Stimulated activated CD4-positive, alpha-beta T cell treated with anti-CD3 and anti-CD28 coated beads, Interleukin-1b, Interleukin-23, amount 100 ng/mL, for 1 hour (primary cell): ENCODE measurements at places on chromosomes 5 and 9.

DNA sequence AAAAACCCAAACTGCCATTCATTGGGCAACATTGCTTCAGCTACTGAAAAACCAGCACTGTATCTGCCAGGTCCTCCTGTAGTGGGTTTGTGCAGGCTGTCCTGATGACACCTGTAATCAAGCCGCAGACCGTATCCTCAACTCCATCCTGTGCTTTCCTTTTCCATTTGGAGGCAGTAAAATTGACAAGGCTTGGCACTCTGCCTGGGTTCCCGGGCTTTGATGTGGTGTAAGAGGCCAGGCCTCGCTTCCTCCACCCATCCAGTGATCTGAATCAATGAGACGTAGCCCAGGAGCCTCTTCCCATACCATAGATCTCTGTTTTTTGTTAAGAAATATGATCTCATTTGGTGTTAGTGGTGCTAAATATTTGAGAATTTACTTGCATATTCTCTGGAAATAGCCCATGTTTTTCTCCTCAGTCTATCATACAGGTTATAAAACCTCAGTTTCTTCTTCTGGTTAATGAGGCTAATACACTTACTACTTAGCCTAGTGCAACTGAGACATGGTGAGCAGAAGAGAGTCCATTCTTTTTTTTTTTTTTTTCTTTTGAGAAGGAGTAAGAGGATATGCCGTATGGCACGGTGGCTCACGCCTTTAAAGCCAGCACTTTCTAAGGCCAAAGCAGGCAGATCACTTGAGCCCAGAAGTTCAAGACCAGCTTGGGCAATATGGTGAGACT is 34.8 kb downstream of the LSM11 start:
- DNase-seq: no peak

DNA sequence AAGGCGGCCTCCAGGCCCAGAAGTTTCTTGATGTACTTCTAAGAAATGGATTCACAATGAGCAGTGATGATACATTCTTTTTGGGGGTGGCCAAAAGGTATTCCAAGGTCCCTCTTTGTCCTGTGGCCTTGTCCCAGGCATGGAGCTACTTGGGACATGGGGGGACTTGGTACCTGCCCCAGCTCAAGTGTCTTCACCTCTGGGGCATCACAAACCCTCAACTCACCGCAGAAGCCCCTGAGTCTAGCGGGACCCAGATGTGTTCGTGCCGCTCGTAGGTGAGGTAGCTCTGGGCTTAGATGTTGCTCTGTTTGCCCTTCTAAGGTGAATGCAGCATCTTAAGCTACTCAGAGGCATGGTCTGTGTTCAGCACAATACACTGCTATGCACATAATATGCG is 338.0 kb upstream of the IRX4 start:
- no peak for DNase-seq

- DNase-seq: no peak
These were observed 88.5 kb upstream of the SEMA6A start for GRCh38 chr5:116663081-116663480.

GRCh38 chr9:111743275-111743674 is 51.5 kb downstream of the SHOC1 start:
- no peak for DNase-seq

DNA sequence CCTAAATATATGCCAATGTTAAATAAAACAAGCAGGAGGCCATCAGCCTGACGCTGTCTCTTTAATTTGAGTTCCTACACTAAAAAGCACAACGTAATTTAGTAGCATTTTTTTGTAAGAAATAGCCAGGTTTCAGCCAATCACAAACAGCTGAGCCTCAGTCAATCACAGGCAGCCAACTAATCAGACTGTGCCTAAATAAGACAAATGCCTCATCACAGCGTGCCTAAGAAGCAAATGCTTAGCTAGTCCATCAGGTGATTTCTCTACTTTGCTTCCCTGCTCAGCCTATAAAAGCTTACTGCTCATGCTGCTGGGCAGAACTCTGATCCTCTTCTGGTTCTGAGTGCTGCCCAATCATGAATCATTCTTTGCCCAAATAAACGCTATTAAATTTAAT is 38.3 kb upstream of the RORB start:
- no peak for DNase-seq

DNA sequence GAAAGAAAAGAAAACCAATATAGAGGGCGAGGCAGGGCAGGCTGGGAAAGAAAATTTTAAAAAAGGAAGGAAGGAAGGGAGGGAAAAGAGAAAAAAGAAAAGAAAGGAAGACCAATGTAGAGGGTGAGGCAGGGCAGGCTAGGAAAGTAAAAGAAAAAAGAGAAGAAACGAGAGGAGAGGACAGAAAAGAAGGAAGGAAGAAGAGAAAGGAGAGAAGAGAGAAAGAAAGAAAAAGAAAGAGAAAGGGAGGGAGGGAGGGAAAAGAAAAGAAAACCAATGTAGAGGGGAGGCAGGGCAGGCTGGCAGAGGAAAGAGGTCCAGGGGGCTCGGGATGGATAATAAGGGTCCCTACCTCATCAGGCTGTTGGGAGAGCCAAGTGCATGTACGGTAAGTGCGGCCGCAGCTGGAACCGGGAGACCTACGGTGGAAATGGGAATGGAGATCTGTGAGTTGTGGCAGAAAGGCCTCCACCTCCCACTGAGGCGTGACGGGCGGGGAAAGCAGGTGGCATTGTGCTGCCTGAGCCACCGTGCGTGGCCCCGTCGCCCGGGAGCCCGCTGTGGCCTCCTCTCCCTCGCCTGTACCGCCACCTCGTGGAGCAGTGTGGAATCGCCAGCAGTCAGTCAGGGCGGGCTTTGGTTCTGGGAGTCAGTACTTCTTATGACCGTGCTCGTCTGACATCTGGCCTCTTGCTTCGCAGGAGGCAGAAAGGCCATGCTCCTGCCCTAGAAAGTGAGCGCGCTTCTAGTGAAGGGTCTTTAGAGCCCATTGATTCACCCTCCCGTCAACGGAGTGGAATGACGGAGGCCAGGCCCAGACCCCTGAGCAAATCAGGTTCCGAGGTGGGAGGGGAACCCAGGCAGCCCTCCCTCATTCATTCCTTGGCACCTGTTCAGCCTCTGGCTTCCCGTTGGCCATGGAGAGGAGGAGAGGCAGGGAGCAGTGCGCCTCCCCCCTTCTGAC is 10.4 kb upstream of the NHP2 start:
- peak; percentile 85 for DNase-seq

GRCh38 chr9:124448019-124448418 is 2.2 kb upstream of the ADGRD2 start:
- no peak for DNase-seq

- DNase-seq: no peak
These were observed 183.9 kb upstream of the OTULINL start for GRCh38 chr5:14397717-14398116.

DNA sequence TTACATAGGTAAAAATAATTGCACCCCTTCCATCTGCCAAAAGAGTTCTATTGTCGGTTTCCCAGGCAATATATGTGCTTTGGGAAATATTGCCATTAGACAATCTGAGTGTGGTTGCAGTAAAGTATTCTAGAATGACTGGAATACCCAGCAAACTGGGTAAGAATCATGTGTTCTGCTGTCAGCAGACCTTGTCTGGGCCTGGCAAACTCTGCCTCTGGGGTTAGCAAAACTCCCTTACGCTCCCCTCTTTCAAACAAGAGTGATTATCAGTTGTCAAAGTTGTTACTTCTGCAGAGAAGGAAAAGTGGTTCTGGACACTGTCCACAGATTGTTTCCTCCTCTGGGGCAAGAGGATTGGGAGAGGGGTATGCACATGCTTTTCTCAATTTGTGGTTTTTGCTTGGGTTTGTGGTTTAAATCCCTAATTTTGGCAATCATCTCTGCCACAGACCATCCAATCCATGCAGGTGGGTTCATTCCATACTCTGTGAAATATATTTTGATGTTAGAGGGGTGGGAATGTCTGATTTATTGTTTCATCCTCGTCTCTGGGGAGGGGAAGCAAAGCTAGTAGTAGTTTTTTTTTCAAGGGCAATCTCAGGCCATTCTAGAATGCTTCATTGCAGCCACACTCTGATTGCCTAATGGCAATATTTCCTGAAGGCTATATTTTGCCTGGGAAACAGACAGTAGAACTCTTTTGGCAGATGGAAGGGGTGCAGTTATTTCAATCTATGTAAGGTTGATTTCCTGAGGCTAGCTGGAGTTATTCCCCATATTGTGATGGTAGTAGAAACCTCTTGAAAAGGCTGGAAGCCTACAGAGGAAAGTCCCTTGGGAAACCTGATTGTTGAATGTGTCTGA is 24.0 kb upstream of the TNFSF15 start:
- DNase-seq: no peak

DNA sequence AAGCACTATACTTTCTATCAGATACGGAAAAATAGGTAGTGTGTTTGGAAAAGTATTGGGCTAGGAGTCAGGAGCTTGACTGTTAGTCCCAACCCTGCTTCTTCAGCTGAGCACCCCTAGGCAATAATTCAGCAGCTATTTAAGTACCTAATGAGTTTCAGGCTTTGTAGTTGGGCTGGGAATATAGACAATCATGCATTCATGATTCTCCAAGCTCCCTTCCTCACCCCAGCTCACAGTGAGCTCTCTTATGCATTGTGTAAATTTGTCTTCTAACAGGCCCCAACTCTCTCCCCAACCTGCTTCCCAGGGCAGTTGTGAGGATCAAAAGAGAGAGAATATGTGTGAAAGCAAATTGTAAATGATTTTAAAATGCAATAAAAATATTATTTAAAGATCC is 201.2 kb downstream of the MSX2 start:
- DNase-seq: no peak
